CD8-positive, alpha-beta memory T cell (primary cell): ENCODE measurements at places on chromosomes 6 and 20.

GRCh38 chr6:139608466-139609261, 234.2 kb upstream of the CITED2 start:
- DNase-seq = no peak

DNA sequence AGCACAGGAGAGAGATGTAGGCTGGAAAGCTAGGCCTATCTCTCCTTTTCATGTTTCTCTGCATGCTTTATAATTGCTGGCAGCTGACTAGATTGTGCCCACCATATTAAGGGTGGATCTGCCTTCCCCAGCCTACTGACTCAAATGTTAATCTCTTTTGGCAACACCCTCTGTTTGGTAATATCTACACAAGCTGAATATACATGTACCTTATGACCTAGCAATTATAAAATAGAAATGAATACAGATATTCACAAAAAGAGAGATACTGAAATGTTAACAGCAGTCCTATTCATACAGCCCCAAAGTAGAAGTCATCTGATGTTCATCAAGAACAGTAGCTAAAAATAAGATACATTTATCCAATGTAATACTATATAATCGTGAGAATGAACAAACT, 429.6 kb downstream of the EPM2A start:
- no peak for DNase-seq

DNA sequence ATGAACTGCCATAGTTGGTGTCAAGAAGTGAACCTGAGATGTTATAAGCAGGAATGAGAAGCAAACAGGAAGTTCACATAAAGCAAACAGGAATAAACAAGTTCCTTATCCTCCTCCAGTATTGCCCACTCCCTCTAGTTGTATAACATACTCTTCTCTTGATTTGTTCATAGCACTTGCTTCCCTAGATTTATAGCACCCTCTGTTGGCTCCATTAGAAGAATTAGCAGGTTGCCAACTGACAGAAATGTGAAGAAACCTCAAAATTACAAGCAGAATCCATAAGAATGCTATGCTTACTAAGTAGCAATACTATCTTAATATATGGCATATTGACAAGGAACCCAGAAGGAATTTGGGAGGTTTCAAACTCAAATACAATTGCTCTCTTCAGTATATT, 195.4 kb downstream of the TBX18 start:
- DNase-seq = no peak

GRCh38 chr6:3615391-3616380, 135.8 kb downstream of the PXDC1 start:
- no peak for DNase-seq

DNA sequence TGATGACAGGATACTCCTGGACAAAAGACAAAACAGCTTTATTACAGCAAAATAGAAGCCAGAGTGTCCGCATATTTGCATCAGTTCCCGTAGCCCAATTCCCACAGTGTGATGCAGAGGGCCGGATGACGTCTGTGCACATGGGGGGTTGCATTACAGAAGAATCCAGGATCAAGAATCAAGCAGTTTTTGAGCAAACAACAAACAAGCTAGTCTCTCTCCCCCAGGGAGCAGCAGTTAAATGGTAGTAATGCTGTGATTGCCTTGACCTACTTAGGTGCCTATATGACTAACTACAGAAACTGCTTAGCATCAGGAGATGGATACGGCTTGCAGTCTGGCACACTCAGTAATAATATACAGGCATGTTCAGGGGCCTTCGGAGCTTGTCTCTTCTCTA, 3.2 kb upstream of the SDHAF4 start:
- DNase-seq = no peak

- no peak for DNase-seq
These were observed 19.9 kb downstream of the ATXN1 start for GRCh38 chr6:16741112-16742016.

DNA sequence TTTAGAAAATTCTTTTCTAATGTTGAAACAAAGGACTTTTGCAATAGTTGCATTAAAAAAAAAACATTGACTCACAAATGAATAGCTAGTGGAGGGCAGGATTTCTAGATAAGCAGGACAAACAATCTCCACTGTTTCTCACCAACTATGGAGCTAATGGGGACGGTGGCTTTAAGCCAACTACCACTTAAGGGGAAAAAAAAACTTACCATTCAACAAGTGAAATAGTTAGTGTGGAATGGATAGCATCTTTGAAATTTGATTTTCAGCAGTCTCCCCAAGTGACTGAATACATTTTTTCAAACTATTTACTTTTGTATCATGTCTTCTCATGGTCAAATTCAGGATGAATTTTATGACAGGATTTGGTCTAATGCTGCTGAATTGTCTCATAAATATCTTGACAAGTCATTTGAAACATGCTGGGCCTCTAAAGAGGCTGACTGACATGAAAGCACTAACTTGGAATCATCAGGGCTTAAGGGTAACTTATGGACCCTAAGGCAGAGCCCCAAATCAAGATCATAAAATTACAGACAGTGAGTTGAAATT, 100.5 kb downstream of the EYA4 start:
- DNase-seq = no peak

- no peak for DNase-seq
These were observed 25.4 kb upstream of the CNKSR3 start for GRCh38 chr6:154535851-154536250.

DNA sequence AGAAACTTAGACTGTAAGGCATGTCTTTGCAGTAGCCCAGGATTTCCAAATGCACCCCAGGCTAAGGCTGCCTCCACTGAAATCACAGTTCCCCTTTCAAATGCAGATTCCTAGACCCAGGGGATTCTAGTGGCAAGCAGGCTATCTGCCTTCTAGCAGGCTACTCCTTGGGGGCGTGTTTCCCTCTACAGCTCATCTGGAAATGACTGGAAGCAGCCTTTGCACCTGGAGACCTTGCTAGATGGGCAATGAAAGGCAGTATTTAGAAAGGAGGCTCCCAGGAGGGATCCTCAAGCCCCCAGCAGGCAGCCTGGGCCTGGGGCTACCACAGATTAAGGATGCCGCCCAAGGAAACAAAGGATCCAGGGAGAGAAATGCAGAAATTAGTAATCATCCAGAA, 26.0 kb upstream of the SYNDIG1 start:
- DNase-seq = no peak

DNA sequence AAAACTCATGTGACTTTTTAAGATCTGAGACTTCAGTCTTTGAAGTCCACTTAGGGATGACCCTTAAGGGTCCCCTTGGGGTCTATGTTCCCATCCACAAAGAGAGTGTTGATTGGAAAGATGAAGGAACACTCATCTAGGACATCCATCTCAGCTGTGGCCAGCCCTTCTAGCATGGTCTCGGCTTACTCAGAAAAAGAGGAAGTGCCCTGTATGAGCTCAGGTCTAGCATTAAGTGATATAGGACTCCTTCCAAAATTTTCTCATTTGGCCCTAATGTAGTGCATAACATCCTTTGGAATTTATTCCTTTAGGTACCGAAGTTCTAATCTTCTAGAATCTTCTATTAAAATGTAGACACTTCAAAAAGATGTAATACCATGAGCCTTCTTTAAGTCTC, 77.4 kb downstream of the NDUFAF5 start:
- DNase-seq = no peak

DNA sequence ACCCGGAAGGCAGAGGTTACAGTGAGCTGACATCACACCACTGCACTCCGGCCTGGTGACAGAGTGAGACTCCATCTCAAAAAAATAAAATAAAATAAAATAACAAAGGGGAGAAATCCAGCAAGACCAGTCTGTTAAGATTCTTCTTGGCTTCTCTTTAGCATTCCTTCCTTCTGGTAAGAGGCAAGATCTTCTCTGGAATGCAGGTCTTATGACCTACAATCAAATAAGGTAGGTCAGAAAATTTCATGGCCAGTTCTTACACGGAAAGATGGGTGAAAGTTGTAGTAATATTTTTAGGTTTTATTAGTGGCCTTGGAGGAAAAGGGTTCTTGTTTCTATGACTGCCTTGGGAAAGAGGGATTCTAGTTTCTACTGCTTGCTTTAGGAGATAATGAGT, 180.9 kb downstream of the FUT9 start:
- no peak for DNase-seq

- DNase-seq = no peak
These were observed 234.2 kb upstream of the ECI2 start for GRCh38 chr6:4369616-4370015.

- DNase-seq = no peak
These were observed 83.5 kb downstream of the ASXL1 start for GRCh38 chr20:32441638-32442037.

DNA sequence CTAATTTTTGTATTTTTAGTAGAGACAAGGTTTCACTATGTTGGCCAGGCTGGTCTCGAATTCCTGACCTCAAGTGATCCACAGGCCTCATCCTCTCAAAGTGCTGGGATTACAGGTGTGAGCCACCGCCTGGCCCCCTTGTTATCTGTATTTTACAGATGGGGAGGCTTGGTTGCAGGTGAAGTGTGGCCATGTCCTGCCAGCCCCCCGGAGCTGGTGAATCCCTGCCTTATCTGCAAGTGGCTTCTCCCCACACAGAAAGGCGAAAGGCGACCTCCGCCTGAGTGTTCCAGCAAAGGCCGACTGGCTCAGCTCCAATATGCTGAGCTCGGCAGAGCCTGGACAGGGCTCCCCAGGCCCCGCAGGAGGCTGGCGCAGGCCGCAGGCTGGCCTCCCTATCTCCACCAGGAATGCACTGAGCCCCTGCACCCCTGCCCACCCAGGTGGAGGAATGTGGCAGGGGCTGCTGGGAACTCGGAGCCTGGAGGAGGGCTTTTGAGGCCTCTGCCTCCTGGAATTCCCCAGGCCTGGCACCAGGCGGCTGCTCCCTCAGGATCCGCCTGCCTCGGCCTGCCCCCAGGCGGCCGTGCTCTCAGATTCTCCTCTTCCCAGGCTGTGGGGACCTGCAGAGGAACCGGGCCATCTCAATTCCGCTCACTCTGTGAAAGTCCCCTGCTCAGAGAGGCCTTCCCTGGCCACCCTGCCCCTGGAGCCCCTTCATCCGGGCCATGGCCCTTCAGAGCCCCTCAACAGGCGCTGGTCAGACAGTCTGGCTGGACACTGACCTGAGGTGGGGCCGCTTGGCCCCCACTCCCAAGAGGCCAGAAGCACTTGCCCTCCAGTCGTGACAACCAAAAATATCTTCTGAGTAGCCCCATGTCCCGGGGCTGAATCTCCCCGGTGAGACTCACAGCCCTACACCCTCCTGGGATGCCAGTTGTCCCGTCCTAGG, 9.3 kb upstream of the LAMA5 start:
- no peak for DNase-seq

DNA sequence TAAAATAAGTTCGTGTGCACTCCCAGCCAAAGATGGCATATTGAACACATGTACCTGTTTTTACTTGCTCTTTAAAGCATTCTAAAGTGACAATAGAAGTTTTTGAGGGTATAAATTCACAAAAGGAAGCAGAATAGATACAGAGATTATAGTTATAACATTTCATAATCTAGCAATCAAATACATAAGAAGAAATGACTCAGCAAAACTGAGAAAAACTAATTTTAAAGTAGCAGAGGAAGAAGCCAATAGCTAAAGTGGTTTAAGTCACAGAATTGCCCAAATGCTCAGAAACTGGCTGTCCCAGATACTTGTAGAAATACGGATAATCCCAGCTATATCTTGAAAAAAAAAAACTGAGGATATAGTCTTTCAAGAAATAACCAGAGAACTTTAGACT, 49.2 kb upstream of the TBC1D32 start:
- no peak for DNase-seq

DNA sequence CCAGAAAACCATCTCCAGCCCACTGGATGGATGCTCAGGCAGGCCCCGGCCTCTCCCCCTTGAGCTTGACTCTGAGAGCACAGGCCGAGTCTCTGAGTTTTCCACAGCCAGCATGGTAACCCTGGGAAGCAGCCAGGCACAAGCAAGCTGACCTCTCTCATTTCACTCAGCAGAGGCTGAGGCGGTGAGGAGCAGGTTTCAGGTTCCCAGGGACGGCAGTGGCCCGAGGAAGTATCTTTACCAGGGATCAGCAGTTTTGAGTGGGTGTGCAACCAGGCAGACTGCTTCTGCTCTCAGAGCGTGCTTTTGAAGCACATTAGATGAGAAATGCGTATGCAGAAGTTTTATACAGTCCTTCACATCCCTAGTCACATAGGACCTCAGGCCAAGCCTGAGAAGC, 12.6 kb downstream of the HCK start:
- DNase-seq = no peak

DNA sequence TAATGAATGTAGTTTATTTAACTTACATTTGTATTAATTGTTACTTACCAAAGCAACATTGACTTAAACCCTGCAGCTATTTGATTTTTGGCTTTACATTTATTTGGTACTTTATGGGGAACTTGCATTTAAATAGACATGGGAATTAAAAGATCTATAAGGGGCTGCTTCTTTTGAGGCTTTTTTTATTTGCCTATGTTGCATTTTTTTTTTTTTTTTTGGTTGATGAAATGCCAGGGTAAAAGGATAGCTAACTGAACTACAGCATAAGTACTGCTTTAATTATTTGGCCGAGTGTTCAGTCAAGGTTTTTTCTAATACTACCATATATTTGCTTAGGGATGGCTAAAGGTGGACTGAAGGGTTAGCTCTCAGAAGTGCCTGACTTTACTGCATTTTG, 62.5 kb upstream of the CDH4 start:
- no peak for DNase-seq

DNA sequence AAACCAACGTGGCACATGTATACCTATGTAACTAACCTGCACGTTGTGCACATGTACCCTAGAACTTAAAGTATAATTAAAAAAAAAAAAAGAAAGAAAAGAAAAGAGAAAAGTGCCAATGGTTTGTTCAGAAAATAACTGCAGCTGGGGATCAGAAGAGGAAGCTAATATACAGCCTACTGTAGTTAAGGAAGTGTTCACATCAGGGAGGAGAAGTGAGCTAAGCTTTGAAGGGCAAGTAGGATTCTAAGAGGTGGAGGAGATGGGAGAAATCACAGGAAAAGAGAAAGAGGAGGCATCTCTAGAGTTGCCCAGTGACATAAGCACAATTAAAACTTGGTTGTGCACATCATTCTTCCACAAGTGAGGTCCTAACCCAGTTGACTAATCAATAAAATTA, 214.4 kb upstream of the DTNBP1 start:
- no peak for DNase-seq

DNA sequence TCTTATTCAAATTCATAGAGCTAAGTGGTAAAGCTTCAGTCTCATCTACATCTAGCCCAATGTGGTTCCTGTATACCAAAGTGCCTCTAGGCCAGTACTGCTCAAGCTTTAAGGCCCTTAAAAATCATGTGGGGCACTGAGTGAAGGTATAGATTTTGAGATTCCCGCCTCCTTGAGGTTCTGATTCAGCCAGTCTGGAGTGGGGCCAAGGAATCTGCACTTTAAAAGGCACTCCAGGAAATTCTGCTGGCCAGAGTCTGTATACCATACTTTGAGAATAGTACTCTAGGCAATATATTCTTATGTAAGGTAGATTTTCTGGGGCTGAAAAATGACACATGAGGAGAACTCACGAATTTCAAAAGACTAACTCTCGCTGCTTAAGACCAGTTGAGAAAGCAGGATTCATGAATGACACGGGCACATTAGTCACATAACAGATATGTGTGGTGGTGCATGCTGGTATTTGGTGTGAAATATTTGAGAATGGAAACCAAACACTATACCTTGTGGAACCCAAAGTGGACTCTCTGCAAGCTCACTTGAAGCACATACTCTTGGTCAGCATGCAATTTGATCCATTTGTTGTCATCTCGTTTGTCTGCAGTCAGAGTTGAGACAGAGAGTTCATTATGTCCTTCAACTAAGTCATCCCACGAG, 47.6 kb upstream of the SIM1 start:
- no peak for DNase-seq

GRCh38 chr20:21126581-21126870, 644 bp downstream of the KIZ start:
- no peak for DNase-seq

- DNase-seq = peak; percentile 26
These were observed 8.3 kb downstream of the CEP250 start for GRCh38 chr20:35463455-35464300.

GRCh38 chr6:160042014-160042773, 73.3 kb downstream of the IGF2R start:
- no peak for DNase-seq
